NB4 (cell line): ENCODE measurements at places on chromosomes 5 and 9.

DNA sequence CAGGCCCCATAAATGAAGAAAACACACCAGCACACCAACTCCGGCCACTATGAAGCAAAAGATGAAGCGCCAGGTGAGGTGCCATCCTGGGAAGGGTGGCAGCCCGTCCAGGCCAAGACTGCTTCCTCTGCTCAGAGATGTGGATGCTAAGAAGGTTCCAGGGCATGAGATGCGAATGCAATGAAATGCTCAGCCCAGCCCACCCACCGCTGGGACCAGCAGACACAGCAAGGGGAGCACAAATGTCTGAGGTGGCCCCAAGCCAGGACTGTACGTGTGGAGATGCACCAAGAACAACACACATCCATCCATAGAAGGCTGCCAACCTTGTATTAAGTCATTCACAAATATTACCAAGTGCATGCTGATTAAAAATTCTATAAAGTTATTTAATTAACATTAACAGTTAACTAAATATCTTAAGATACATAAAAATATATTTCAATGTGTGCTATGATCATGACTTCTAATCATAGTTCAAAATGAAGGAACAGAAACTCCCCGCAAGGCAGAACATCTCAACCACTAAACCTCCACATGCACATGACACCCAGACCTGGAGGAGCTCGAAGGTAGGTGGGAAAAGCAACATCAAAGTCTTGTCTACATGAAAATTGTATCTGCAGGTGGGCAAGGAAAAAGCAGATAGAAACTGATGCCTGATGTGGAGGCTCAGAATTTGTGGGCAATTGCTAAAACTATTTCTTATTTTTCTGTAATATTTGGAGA lies 43.7 kb downstream of the BICD2 start:
- DNase-seq: no peak

- DNase-seq: peak; percentile 9
These were observed 40.6 kb downstream of the IRX2 start for GRCh38 chr5:2710910-2711309.

- peak; percentile 43 for DNase-seq
These were observed 213.9 kb downstream of the IRX2 start for GRCh38 chr5:2537378-2538145.

DNA sequence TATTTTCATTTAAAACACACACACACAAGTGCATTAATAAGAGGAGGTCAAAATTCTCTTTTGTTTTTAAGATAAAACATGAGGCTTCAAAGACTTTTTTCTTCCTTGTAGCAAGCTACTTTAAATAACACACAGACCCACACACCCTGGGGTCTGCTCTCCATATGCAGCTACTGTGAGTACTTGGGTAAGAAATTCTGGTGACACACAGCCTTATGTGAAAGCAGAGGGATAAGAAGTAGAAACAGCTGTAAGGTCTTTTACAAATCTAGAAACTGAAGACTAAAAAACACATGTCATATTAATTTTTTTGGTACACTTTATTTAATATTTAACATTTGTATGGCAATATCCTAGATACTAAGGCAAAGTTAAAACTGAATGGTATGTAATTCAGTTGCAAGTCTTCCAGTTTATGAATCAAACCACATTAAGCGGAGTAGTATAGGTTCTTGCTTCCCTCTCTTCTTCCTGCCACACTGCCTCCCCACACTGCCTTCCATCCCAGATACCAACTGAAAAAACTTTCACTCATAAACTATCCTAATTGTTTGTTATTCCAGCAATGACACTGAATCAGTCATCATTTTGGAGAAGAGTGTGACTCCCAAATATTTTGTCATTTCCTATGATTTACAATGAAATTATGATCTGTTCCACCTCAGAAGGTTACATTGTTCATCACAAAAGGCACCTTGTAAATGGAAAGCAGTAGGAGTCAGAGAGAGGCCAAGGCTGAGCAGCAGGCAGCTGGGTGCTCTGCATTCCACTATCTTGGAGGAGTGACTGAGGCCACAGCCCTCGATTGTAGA lies 92.0 kb downstream of the PLCXD3 start:
- DNase-seq: no peak

GRCh38 chr5:112417931-112418658 lies 982 bp downstream of the EPB41L4A start:
- no peak for DNase-seq

DNA sequence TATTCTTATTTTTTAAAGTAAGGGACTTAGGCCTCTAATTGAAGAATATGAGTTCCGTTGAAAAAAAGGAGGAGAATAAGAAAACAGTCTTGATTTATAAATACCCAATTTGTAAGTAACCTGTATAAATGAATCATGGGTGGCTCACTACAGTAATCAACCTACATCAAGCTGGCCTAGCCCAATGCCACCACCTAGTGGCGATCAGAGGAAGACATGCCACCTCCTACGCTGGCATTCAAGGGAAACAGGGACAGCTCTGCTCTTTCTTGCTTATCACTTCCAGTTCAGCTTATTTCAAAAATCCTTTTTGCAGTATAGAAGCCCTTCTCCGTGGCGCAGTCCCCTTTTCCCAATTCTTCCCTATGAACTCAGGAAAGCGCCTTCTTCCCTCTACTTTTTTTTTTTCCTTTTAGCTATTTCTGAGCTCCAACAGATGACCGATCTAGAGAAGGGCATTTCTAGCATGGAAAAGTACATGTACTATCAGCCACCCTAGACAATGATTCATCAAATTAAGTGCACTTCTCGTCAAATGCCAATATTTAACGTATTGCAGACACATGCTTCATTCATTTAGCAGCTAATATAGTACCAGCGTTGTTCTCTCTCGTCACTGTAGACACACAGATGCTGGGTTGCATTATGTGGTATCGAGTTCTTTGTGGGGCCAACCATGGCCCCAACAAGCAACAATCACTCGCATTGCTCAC lies 28.3 kb downstream of the PTPN3 start:
- peak; percentile 87 for DNase-seq

DNA sequence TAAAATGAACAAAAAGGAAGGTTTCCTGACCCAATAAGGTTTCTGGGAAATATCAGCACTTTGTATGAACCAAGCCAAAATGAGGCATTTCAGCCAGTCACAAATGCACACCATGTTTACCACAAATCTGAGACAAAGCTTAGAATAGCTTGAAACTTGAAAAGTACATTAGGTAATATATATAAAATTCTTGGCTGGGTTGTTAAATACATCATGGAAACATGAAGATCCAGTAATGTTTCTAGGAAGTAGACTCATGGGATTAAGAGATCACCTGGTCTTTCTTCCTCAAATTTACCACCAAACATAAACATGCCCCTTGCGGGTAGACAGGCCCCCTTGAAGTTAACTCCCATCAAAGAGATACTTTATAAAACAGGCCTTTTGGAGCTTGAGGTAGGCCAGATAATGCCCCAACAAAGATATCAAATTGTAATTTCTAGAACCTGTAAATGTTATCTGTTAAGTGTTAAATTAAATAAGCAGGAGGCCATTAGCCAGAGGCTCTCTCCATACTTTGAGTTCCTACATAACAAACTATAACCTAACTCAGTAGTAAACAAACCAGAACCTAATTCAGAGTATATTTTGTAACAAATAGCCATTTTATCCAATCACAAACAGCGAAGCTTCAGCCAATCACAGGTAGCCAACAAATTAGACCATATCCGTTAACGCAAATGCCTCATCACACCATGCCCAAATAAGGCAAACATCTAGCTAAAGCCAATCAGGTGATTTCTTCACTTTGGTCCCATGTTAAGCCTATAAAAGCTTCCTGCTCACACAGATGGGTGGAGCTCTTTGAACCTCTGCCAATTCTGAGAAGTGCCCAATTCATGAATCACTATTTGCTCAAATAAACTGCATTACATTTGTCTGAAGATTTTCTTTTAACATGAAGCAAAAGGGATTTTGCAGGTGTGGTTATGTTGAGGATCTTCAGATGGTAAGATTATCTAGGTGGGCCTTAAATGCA lies 127.9 kb upstream of the TARS1 start:
- no peak for DNase-seq

DNA sequence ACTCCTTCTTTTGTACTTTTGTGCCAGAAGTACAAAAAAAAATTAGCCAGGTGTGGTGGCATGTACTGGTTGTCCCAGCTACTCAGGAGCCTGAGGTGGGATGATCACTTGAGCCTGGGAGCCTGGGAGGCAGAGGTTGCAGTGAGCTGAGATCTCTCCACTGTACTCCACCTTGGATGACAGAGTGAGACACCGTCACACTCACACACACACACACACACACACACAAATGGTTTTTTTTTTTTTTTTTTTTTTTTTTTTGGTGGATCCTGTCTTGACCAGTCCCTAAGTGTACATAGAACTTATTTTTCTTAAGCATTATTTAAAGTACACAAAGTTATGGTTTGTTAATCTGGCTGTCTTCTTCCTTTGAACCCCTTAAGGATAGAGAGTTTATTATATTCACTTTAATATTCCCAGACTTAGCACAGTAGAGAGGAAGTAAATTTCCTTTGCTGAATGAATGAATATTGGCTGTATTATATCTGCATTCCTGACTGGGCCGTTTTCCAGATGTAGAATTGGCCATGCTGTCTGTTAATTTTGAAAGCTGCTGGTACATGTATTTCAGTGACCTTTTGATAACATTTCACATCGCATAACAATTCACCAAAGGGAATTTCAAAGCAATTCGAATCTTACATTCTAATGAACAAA lies 429.0 kb upstream of the ZNF608 start:
- DNase-seq: no peak

DNA sequence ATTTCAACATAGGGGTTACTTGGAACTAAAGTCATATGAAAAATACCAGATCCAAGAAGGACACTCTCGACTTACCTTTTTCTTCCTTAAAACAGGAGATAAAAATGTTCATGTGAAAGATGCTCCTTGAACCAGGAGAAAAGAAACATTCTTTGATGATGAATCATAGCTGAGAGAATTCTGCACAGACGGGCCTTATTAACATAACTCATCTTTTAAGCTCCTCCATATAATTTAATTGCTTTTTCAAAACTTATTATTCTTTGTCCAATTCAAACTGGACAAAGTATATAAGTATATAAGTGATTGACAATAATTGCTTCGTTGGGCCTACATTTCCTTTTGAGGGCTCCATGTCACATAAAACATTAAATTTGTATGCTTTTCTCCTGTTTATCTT lies 945.2 kb upstream of the C9orf72 start:
- DNase-seq: no peak

GRCh38 chr5:52854301-52854700 lies 66.6 kb downstream of the ITGA1 start:
- DNase-seq: no peak
